ENCODE measurements at places on chromosomes 11 and 22. TPM values are rescaled to one million over a fixed set of nuclear protein-coding genes. Genes with fewer than 3 reads are reported as not detected.
A peak's percentile ranks its signal among the peaks of the same experiment; 100 is the strongest.

- ATAC-seq = no peak
These were observed 22.7 kb downstream of the OR5A2 start for GRCh38 chr11:59403546-59403945.

DNA sequence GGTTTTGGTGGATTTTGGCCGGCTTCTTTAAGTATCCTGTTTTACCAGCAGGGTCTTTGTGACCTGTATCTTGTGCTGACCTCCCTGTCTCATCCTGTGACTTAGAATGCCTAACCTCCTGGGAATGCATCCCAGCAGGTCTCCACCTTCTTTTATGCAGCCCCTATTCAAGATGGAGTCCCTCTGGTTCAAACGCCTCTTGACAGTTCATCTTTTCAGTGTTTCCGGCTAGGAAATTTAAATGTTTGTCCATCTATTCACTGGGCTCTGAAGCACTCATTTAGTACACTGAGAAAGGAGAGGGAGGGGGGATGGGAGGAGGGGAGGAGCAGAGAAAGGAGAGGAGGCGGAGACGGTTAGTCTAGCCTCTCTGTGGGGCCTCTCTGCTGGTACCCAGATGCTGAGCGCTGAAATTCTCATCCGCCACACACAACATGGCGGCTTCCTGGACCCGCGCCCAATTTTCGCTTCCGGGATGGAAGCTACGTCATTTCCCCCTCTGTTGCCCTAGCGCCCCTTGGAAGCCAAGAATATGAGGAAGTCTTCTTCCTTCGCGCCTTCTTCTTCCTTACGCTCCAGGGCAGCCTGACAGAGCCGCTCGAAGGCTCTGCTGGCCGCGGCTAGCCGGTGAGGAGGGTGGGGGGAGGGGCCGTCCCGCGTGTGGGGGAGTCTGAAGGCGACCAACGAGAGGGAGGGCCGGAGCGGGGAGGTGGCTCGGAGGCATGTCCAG, 69.0 kb upstream of the SYT13 start:
- peak; percentile 86 for ATAC-seq

The CEP126 gene
- 6.1 TPM for total RNA-seq

- no peak for ATAC-seq
These were observed 8.5 kb downstream of the ELFN2 start for GRCh38 chr22:37418627-37419369.

DNA sequence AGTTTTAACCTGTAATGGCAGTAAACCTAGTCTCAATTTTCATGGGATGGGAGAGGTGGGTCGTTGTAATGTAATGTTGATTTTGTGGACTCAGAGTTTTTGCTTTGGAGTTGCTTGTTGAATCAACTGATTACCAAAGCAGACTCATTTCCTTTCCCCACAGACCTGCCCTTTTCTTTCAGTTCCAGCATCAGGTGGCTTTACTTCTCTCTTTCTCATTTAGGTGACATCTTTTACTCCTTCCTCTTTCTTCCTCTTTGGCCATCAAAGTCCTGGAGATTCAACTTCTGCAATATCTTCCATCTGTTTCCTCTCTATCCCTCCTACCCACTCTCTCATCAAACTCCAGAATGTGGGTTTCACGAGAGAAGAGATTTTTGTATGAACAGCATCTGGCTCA, 313.9 kb downstream of the TMEM135 start:
- no peak for ATAC-seq

- ATAC-seq = no peak
These were observed 218.5 kb downstream of the DYNC2H1 start for GRCh38 chr11:103327721-103328120.

- no peak for ATAC-seq
These were observed 356.4 kb downstream of the DYNC2H1 start for GRCh38 chr11:103465555-103466140.

DNA sequence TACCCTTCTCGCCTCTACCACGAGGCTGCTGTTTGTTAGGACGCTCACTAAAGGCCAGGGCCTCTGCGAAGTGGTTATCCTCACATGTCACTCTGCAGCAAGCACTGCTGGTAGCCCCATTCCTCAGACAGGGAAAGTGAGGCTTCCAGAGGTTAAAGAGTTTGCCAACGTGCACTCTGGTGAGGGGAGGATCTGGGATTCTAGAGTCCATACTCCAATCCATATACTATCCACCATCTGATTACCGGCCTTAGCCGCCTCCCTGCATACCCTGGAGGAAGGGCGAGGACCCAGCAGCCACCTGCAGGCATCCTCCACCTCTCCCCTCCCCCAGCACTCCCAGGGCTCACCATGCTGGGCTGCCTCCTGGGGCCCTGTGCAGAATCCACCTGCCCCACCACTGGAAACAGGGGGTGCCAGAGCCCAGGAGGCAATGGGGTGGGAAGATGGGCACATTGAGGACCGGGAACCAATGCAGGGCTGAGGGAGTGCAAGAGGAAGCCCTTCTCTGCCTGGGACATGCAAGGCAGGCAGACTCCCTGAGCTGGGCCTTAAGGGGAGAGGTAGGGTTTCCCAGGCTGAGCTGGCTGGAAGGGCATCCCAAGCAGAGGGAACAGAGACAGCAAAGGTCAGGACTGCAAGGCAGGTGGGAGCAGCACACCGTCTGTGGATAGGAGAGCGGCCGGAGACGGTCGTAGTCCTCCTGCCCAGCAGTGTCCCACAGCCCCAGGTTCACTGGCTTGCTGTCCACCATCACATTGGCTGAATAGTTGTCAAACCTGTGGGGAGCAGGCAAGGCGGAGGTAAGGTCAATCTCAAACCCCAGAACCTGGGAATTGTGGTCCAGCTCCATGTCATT, 11.7 kb downstream of the RAC2 start:
- ATAC-seq = no peak

The RIBC2 gene
- total RNA-seq = 0.92 TPM

DNA sequence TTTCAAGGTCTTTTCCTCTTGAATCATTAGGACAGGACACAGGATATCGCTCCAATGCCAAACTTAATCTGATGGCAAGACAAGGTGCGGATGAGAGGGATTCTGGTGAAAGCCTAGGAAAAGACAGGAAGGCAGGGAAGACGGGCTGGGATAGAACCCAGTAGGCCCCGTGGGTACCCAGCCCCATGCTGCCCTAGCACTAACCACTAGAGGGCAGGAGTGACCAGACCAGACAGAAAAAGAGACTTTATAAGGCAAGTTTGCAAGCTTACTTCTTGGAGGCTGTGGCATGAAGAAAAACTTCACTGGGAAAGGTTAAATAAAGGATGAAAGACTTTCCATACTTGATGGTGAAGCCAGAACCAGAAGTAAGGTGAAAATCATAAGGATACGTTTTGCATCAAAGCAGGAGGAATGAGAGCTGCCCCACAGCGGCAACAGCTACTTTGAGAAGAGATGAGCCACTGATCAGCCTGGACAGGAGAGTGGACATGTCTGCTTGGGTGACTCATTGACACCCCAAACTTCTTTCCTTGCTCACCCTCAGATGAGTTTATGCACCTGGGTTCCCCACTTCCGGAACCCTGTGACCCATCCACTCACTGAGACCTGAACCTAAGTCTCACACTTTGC, 39.8 kb downstream of the SYN3 start:
- peak; percentile 82 for ATAC-seq

Measured in motor neuron (in vitro differentiated cells).